ENCODE measurements at places on chromosomes 7 and 10.

- no peak for DNase-seq
These were observed 133.5 kb downstream of the GALNT11 start for GRCh38 chr7:152158801-152159587.

GRCh38 chr7:2350861-2351260 lies 3.8 kb upstream of the EIF3B start:
- no peak for DNase-seq

DNA sequence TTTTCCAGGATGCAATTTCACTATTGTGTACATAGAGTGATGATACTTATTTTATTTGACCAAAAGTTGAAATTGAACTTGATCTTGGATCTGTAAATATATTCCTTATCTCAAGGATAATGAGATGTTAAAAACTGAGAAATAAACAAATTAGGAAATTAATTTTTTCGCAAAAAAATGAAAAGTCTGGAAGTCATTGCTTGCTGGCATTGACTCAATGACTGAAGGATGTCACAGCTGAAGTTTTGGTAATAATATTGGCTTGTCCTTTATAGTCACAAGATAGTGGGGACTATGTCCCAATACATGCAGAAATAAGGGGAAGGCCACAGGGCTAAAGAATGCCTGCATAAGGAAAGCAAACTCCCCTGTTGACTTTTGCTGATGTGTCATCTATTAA lies 92.8 kb downstream of the FOXP2 start:
- no peak for DNase-seq

- DNase-seq, result no peak
These were observed 116.5 kb upstream of the LRRN3 start for GRCh38 chr7:110974441-110974840.

- no peak for DNase-seq
These were observed 6.1 kb downstream of the COL1A2 start for GRCh38 chr7:94400643-94401427.

- no peak for DNase-seq
These were observed 157.8 kb upstream of the PCDH15 start for GRCh38 chr10:54958844-54959243.

DNA sequence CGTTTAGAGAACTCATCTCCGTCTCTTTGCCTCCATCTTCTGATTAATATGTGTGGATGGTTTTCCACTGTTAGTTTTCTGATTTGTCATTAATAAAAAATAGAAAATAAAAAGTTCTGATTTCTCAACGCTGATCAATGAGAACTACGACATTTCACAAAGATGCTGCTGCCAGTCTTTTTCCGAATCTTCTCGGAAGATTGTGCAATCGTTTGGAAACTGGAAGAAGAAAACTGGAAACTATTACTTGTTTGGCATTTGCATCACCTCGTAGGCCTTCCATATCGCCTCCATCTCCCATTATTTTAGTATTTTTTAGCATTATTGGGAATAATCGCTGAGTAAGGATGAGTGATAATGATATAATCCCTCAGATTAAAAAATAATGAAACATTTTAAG lies 123.2 kb upstream of the KLF6 start:
- DNase-seq, result no peak

GRCh38 chr7:140752533-140752932 lies 56.0 kb downstream of the NDUFB2 start:
- DNase-seq, result no peak

DNA sequence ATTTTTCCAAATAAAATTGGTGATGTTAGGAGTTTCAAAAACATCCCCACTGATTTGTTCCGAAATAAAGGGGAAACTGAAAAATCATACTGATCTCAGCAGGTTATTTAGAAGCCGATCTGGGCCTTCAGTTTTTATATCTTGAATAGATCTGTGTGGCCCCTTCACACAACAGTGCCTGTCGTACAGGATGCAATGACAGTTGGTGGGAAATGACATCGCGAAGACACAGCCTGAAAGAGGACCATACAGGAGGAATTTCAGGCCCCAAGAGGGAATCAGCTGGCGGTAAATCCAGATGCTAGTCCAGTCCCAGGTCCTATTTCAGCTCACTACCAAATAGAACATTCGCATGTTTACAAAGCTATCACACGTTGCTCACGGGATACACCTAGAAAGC lies 3.0 kb downstream of the H2BK1 start:
- DNase-seq, result no peak

- no peak for DNase-seq
These were observed 19.9 kb downstream of the MINDY4 start for GRCh38 chr7:30791114-30791513.

GRCh38 chr7:18913106-18913505 lies 204.3 kb downstream of the TWIST1 start:
- no peak for DNase-seq

DNA sequence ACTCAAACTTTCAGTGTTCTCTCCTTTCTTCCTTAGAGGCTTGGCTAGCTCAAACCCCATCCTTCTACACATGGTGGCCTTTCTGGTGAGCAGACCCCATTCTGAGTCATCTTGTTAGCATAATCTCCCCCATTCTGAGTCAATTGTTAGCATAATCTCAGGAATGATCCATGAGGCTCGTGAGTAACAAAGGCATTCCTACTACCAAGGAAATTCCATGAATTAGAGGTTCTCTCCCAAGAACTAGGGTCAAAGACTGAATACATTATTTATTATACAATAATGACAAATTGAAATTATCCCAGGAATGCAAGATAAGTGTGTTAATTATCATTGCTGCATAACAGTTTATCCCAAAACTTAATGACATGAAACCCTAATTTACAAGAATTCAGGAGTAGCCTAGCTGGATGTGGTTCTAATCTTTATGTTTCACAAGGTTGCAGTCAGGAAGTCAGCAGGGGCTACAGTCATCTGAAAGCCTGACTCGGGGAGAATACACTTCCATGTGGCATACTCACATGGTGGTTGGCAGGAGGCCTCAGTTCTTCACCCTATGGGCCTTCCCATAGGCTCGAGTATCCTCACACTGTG lies 100.2 kb downstream of the MMRN2 start:
- DNase-seq, result no peak

GRCh38 chr7:15158141-15158810 lies 255.7 kb upstream of the DGKB start:
- no peak for DNase-seq

GRCh38 chr10:19888061-19888660 lies 71.9 kb downstream of the PLXDC2 start:
- no peak for DNase-seq

DNA sequence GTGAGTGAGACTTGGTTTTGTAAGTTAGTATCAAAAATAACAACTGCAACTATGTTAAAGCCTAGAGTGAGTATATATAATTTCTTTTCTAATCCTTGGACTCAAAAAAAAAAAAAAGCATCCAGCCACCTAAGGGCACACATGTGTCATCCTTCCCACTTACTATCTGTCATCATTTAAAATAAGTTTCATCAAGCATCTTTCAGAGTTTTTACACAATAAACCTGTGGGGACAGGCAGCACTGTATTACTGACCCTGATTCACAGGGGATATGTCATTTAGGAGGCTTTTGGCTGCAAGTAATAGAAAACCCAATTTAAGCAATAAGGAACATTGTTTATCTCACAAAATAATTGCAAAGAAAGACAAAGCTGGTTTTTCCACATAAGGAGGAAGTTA lies 32.3 kb upstream of the OSBPL3 start:
- no peak for DNase-seq

- DNase-seq, result no peak
These were observed 114.6 kb upstream of the LRRTM3 start for GRCh38 chr10:66811211-66811610.

DNA sequence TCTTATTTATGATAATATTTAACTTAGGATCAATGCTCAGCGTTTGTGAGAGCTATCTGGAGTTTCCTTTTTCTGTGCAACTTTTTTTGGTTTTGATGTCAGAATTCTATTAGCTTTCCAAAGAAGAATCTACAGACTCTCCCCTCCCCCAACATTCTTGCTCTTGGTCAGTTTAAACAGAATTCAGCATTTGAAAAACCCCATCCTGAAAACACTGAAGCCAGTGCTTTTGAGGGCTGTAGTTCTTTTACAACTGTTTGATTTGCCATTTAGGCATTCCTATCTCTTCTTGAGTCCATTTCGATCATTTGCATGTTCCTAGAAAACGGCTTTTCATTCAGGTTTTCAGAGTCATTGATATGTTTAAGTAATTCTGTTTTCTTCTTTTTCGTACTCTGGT lies 15.6 kb upstream of the CXCL12 start:
- DNase-seq, result no peak

DNA sequence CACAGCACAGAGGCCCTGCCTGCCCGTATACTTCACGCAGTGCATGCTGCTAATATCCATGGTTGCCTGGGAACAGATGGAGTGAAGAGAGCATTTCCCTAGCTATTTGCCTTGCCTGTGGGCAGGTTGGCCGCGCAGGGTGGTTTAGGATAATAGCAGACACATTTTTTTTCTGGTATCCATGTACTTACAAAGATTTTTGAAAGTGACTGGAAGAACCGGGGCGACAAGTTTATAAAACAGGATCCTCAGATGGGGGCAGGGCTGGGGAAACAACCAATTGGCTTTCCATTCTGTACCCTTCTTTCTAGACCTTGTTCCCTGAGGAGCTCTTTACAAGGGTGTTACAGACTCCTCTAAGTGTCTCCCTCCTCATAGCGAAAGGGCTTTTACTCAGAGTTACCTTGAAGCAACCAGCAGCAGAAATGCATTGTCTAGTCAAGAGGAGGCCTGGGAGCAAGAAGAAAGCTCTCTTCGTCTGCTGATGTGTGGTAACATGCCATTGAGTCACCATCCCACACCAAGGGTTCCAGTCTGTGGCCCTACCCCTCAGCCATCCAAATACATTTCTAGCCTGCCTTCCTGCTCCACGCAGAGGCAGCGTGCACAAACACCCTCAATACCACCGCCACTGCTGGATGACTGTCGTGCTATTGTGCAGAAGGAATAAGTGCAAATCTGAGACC lies 31.5 kb downstream of the MTURN start:
- no peak for DNase-seq

GRCh38 chr10:94963901-94964300 lies 25.4 kb downstream of the CYP2C9 start:
- DNase-seq, result no peak

- peak; percentile 12 for DNase-seq
These were observed 169.5 kb upstream of the PFKP start for GRCh38 chr10:2897619-2898508.

DNA sequence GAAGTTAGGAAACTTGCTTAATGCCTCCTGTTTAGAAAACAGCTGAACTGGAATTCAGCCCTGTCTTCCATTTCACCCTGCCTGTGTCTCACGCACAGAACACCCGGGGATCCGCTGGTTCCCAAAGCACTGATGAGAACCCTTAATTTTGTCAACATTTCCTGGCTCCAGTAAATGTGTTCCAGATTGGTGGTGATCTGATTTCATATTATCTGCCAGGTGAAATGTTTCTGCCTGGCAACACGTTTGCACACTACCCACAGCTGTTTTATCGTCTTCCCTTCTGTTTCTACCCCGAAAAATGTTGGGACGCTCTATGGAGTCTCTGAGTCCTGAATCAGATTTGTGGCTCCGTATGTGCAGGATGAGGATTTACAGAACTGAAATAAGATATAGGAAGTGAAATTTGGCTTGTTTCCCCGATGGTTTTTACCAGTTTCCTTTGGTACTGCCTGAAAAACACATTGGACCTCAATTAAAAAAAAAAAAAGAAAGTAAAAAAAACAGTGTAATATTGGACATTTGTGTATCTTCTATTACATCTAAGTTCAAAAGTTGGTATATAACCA lies 29.0 kb downstream of the MRC1 start:
- DNase-seq, result no peak

- DNase-seq, result no peak
These were observed 728 bp downstream of the PARD3 start for GRCh38 chr10:34814223-34814912.

DNA sequence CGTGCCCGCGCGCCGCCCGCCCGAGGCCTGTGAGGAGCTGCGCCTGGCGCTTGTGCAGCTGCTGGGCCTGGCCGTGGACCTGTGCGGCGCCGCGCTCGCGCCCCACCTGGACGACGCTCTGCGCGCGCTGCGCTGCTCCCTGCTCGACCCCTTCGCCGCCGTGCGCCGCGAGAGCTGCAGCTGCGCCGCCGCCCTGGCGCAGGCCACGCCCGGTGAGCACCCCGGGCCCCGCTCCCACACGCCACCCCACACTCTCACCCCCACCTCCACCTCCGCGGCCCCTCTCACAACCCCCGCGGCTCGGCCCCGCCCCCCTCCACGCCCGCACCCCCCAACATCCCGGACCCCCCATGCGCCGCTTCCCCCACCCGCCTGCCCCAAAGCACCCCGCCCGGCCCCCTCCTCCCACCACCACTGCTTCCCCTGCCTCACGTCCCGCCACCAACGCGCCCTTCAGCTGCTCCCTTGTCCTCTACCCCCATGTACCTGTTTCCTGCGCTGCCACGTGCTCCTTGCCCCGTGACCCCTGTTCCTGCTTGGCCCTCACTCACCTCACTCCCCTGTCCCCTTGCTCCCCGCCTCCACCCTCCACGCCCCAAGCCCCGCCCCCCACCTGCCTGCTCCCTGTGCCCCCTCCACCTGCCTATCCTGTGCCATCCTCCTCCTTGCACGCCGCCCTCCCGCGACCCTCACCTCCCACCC lies at the start of gene PRKAR1B:
TSS of gene PRKAR1B (minus strand) at position 178 of the 702 bp plus-strand sequence. CDS start 15,776 bp downstream, outside the sequence.
- peak; percentile 49 for DNase-seq

DNA sequence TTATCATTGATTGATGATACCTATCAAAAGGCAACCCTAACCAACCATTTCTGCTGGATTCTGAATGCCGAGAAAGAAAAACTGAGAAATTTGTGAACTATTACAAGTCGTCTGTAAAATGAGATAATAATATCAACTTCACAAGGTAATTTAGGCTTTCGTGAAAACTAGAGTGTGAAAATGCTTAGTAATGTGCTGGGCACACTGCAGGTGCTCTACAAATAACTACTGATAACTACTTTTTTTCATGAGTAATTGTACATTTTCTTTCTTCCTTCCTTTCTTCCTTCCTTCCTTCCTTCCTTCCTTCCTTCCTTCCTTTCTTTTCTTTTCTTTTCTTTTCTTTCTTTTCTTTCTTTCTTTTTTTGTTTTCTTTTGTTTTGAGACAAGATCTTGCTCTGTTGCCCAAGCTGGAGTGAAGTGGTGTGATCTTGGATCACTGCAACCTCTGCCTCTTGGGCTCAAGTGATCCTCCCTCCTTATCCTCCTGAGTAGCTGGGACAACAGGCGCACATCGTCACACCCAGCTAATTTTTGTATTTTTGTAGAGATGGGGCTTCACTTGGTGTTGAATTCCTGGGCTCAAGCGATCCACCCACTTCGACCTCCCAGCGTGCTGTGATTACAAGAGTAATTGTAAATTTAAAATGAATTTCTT lies 42.9 kb downstream of the BMPR1A start:
- DNase-seq, result no peak

- DNase-seq, result no peak
These were observed 98.2 kb downstream of the MDFIC start for GRCh38 chr7:115019882-115020605.

- peak; percentile 31 for DNase-seq
These were observed 1.4 kb downstream of the FBXW4 start for GRCh38 chr10:101693651-101693977.

DNA sequence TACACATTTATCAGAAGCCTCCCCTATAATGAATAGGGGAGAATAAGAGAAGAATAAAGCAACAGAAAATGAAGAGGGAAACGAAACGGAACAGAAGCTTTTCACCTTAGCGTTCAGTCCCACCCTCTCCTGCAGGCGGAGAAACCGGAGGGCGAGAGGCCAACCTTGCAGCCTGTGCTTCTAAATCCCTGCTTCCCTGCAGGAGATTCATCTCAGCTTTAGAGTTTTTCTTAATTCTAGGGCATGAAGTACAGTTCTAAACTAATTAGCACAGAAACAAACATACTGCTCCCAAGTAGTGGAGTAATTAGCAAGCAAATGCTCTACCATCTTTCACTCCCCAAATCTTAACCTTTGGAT lies 107.2 kb downstream of the CUBN start:
- DNase-seq, result no peak

Measured in activated CD4-positive, alpha-beta T cell treated with anti-CD3 and anti-CD28 coated beads, Interleukin-2, amount 50 U/mL, for 48 hours (primary cell).